ENCODE measurements at places on chromosomes 3 and 15. TPM values are rescaled to one million over a fixed set of nuclear protein-coding genes. Genes with fewer than 3 reads are reported as not detected.

Gene GUCA1C
- total RNA-seq, result not detected

Gene IGSF10
- under 0.01 TPM for total RNA-seq

Gene ACP3
- under 0.01 TPM for total RNA-seq

Gene DLL4
- 0.28 TPM for total RNA-seq

Gene SSUH2
- not detected for total RNA-seq

Gene SERPINI2
- not detected for total RNA-seq

Gene CIDEC
- under 0.01 TPM for total RNA-seq

Gene PIERCE2
- 2.1 TPM for total RNA-seq

Gene PTPRG
- 18.6 TPM for total RNA-seq

Gene NR1I2
- total RNA-seq, result not detected

Gene GJD2
- total RNA-seq, result not detected

Gene FNDC3B
- total RNA-seq, result 168 TPM

Gene RBP2
- not detected for total RNA-seq

Gene NFKBIZ
- total RNA-seq, result 82.2 TPM

Data from regular cardiac myocyte (primary cell).